Placental pericyte (primary cell): ENCODE measurements at places on chromosomes 7 and 10. TPM values are rescaled to one million over a fixed set of nuclear protein-coding genes. Genes with fewer than 3 reads are reported as not detected.

The CXCL12 gene
- total RNA-seq = 1.3 and 1.6 TPM in 2 replicates

The VIPR2 gene
- not detected in 2 replicates for total RNA-seq

The PSMA2 gene
- 56.5 and 82.6 TPM in 2 replicates for total RNA-seq

The BAG3 gene
- total RNA-seq = 23.6 and 30.5 TPM in 2 replicates

The ELOVL3 gene
- 0.66 and 0.72 TPM in 2 replicates for total RNA-seq

The KLF14 gene
- total RNA-seq = 0.14 and 0.22 TPM in 2 replicates

The CLCN1 gene
- not detected in 2 replicates for total RNA-seq

The SUFU gene
- total RNA-seq = 3.9 and 5.0 TPM in 2 replicates

The OPN1SW gene
- total RNA-seq = not detected in 2 replicates

The NUTM2D gene
- 1.5 and 1.7 TPM in 2 replicates for total RNA-seq

The MMD2 gene
- not detected in 2 replicates for total RNA-seq

The SLC26A3 gene
- total RNA-seq = not detected in 2 replicates

The HYAL4 gene
- total RNA-seq = 0.72 and 1.3 TPM in 2 replicates

The THSD7A gene
- 0.44 and 1.0 TPM in 2 replicates for total RNA-seq

The SFMBT2 gene
- total RNA-seq = 0.22 and 1.0 TPM in 2 replicates

The IL6 gene
- 64.7 and 659 TPM in 2 replicates for total RNA-seq

The SMO gene
- total RNA-seq = 1.3 and 4.2 TPM in 2 replicates

The SSC4D gene
- total RNA-seq = 0.57 and 0.66 TPM in 2 replicates

The MRPS17 gene
- total RNA-seq = 9.0 and 10.9 TPM in 2 replicates

The FAM25C gene
- total RNA-seq = not detected in 2 replicates

The GNAI1 gene
- total RNA-seq = 47.2 and 199 TPM in 2 replicates

The CDK14 gene
- 16.2 and 33.9 TPM in 2 replicates for total RNA-seq

The SLC13A1 gene
- total RNA-seq = not detected in 2 replicates

The GPR26 gene
- not detected in 2 replicates for total RNA-seq

The RARRES2 gene
- total RNA-seq = 4.6 and 35.2 TPM in 2 replicates

The C10orf67 gene
- 0.22 and 0.29 TPM in 2 replicates for total RNA-seq

The LBX1 gene
- not detected in 2 replicates for total RNA-seq

The MLXIPL gene
- total RNA-seq = not detected in 2 replicates

The EPO gene
- not detected in 2 replicates for total RNA-seq

The GBX1 gene
- not detected in 2 replicates for total RNA-seq

The SKAP2 gene
- total RNA-seq = 3.7 and 5.4 TPM in 2 replicates

The SYT15 gene
- total RNA-seq = 0.22 and 0.43 TPM in 2 replicates

The SLC13A4 gene
- 0.14 TPM in 1 of 2 replicates, not detected in the other for total RNA-seq

The OR9A2 gene
- not detected in 2 replicates for total RNA-seq

The ATRNL1 gene
- 4.6 TPM in 1 of 2 replicates, not detected in the other for total RNA-seq

The SLC16A9 gene
- total RNA-seq = under 0.01 TPM in 1 of 2 replicates, not detected in the other

The NANOS1 gene
- 0.66 and 8.4 TPM in 2 replicates for total RNA-seq

The PDIA4 gene
- total RNA-seq = 338 and 1,228 TPM in 2 replicates

The LGI1 gene
- total RNA-seq = not detected in 2 replicates

The WDR91 gene
- total RNA-seq = 4.8 and 6.7 TPM in 2 replicates

The RAB18 gene
- total RNA-seq = 32.6 and 49.1 TPM in 2 replicates

The RAMP3 gene
- not detected in 2 replicates for total RNA-seq
